ENCODE measurements at places on chromosomes 13 and 19. TPM values are rescaled to one million over a fixed set of nuclear protein-coding genes. Genes with fewer than 3 reads are reported as not detected.

The KLK2 gene
- 0.45 TPM for total RNA-seq

The EML2 gene
- total RNA-seq: 98.8 TPM

DNA sequence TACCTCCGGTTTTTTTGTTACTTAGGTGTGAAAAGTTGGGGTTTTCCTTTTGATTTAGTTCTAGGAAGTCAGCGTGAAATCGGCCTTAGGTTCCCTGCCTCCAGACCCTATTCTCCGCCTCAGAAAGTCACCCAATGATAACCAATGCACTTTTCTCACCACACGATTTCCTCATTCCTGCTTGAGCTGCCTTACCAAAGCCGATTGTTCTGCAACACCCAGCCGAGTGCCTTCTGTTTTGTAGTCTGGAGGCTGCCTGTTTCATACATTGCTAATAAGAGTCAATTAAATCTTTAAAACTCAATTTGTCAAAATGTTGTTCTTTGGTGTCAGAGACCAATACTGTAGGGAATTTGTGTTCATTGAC lies 39.7 kb downstream of the GJA3 start:
- H3K4me3 ChIP-seq: peak overlapping the region; percentile 76
- peak overlapping the region; percentile 57 for H3K27ac ChIP-seq
- peaks cover 10% of the 10 kb centered on the region for H3K27me3 ChIP-seq
- H3K4me1 ChIP-seq: peaks cover 15% of the 10 kb centered on the region
- H3K36me3 ChIP-seq: peaks cover 2% of the 10 kb centered on the region

- no peaks in the 10 kb centered on the region for H3K27me3 ChIP-seq
- no peaks in the 10 kb centered on the region for H3K4me1 ChIP-seq
- no peak overlapping the region for H3K4me3 ChIP-seq
- DNase-seq: no peak
Observed at GRCh38 chr13:57734306-57734705, 102.8 kb downstream of the PCDH17 start.

Data from activated naive CD8-positive, alpha-beta T cell treated with anti-CD3 and anti-CD28 coated beads for 36 hours (primary cell).